Activated T-helper 1 cell treated with anti-CD3 and anti-CD28 coated beads, Interleukin-2, amount 50 U/mL, for 16 hours (primary cell): ENCODE measurements at places on chromosomes 6 and 20.

GRCh38 chr6:169961772-169962561, 210.5 kb downstream of the ERMARD start:
- no peak for DNase-seq

- no peak for DNase-seq
These were observed 92.7 kb downstream of the PRL start for GRCh38 chr6:22204153-22204552.

- DNase-seq, result no peak
These were observed 8.9 kb upstream of the AHI1 start for GRCh38 chr6:135506270-135506997.

DNA sequence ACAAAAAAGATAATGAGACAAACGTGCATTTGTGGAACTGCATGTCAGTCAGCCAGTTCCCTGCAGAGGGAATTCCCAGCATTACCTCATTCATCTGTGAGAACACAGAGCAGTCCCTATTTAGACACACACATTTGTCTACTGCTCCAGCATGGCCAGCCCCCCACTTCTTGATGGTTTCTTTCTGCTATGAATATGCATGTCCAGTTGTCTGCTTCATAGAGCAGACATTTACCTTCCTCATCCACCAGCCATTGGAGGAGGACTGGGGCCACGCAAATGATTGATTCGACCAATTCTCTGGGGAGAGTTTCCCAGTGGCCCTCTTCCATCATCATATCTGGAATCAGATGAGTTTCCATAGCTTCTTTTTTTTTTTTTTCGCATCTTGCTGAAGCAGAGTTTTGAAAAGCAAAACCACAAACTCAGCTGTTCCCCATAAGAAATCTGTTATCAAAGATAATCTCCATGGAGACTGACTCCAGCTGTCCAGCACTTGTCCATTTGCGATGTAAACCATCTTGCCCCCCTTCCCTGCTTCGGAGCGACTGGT, 11.8 kb downstream of the ENPP1 start:
- no peak for DNase-seq

DNA sequence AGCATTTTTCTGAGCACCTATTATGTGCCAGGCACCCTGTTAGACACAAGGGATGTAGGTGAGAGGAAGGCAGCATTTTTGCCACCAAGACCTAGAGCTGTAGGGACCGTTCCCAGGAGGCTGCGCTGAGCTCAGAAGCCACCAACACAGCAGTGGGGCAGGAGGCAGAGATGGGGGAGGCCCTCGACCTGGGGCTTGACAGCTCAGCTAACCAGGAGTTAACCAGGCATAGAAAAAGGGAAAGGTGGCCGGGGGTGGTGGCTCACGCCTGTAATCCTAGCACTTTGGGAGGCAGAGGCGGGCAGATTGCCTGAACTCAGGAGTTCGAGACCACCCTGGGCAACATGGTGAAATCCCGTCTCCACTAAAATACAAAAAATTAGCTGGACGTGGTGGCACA, 29.5 kb downstream of the KIF25 start:
- DNase-seq, result no peak

DNA sequence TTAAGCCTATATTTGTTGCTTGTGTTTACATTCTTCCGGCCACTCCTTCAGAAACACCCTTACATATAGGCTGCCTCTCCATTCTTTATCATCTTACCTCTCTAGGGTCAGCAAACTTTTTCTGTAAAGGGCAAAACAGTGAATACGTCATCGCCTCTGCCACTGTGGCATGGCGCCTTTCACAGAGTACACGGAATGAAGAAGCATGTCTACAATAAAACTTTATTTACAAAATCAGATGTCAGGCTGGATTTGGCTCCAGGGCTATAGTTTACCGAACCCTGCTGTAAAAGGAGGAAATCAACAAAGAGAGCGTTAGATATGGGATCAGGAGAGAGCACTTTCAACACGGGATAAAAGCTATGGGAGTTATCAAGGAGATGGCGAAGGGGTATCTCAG, 9.3 kb upstream of the NCR2 start:
- no peak for DNase-seq
